ENCODE measurements at places on chromosomes 2 and 18. TPM values are rescaled to one million over a fixed set of nuclear protein-coding genes. Genes with fewer than 3 reads are reported as not detected.
A peak's percentile ranks its signal among the peaks of the same experiment; 100 is the strongest.

DNA sequence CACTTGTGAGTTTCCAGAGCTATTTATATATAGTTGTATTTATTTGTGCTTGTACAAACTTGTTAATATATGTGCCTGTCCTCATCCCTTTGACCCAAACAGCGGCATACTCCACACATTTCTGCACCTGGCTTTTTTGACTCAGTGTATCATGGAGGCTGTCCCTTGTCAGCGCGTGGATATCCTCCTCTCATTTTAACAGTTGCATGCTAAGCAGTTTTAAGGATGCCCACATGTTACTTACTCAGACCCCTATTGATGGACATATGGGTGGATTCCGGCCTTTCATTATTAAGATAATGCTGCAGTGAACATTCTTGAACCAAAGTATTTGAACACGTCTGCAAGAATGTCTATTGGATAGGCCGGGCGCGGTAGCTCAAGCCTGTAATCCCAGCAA lies 655 bp upstream of the MREG start:
- H3K4me1 ChIP-seq = peaks cover 54% of the 10 kb centered on the region
- H3K27ac ChIP-seq = peak overlapping the region; percentile 32
- H3K27me3 ChIP-seq = no peaks in the 10 kb centered on the region
- DNase-seq = no peak
- peak overlapping the region; percentile 52 for H3K4me3 ChIP-seq

The TXNDC2 gene
- total RNA-seq = 0.39 TPM

The GLI2 gene
- total RNA-seq = not detected

DNA sequence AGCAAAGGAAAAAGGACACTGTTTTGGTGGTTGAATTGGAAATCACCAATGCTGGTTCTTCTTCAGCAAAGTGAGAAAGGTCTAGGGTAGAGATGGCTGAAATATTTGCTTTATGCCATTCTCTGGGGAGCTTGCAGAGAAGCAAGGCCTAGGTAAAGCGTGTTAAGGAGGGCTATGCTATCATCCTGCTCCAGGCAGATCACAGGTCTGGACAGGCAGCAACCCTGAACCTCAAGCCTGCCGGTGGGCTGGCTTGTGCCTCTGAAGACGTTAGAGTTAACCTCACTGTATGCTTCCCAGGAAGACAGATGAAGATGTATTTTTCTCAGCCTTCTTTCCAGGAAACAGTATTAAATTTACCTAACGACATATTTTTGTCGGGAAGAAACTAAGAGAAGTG lies 138.5 kb upstream of the LYPD6 start:
- no peak for DNase-seq

DNA sequence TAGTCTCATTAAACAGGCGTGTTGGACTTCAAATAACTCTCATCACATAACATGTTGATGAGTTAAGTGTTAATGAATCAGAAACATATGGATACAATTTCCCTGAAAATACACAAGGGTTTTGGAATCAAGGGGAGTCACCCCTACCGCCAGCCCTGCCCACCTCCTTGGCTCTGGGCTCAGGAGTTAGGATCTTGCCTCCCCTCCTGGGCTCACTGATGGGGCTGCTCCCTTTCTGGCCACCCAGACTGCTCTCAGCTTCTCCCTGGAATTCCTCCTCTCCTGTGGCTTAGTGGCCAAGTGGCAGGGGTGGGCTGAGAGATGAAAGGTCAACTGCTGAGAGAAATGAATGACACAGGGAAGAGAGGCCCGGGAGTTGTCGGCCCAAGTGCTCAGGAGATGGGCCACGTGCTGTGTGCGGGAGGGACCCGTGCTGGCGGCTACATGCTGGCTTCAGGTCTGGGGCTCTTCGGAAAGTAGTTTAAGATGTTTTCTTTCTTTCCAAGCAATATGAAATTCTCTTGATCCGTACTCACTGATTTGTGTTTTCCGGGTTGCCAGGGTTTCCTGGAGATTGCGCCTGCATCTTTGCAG lies 55.8 kb upstream of the TNP1 start:
- H3K4me1 ChIP-seq = no peaks in the 10 kb centered on the region
- no peak overlapping the region for H3K4me3 ChIP-seq
- H3K36me3 ChIP-seq = no peaks in the 10 kb centered on the region
- peaks cover 2% of the 10 kb centered on the region for H3K27me3 ChIP-seq
- no peak overlapping the region for H3K27ac ChIP-seq

DNA sequence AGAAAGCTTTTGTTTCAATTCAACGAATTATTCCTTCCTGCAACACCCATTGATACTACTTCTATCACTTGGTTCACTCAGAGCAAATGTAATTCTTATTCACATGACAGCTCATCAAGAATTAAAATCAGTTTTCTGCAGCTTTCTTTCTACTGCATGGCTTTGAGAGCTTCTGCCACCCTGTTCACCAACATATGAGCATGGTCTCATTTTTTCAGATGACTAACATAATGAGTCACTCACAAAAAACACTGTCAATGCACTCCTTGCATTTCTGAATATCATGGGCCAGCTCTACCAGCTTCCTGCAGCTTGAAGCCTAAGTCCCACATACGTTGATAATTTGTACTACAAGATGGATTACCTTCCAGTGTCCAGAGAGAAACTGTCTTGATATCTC lies 342.9 kb downstream of the LRATD1 start:
- no peak for DNase-seq
- H3K27ac ChIP-seq = no peak overlapping the region
- H3K36me3 ChIP-seq = no peaks in the 10 kb centered on the region
- H3K4me1 ChIP-seq = peaks cover 2% of the 10 kb centered on the region
- H3K4me3 ChIP-seq = no peak overlapping the region

DNA sequence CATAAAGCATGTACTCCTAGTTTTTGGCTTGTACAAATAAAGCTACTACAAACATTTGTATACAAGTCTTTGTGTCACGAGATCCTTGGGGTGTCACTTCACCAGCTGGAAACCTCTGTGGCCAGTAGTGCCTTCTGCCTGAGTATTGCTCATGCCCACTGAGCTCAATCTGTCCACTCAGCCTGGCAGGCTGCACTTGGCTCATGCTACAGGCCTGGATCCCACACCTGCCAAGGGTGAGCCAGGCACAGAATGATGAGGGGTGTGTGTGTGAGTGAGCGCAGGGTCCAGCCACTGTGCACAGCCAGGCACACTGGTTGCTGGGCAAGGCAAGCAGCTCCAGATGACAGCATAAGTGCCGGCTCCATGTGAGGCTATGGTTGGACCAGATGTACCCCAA lies 13.1 kb downstream of the SRD5A2 start:
- no peak for DNase-seq
- H3K4me1 ChIP-seq = no peaks in the 10 kb centered on the region
- H3K27ac ChIP-seq = no peak overlapping the region
- no peaks in the 10 kb centered on the region for H3K36me3 ChIP-seq

Measured in activated T-helper 2 cell treated with anti-CD3 and anti-CD28 coated beads, Interferon-gamma antibody, Interleukin-2, Interleukin-4, amounts not matched to agents 10 μg/mL and 5 μg/mL and 100 μg/mL, durations not matched to agents 14 hours and 24 hours and 36 hours (primary cell).